ENCODE measurements at places on chromosomes 6 and 20.

DNA sequence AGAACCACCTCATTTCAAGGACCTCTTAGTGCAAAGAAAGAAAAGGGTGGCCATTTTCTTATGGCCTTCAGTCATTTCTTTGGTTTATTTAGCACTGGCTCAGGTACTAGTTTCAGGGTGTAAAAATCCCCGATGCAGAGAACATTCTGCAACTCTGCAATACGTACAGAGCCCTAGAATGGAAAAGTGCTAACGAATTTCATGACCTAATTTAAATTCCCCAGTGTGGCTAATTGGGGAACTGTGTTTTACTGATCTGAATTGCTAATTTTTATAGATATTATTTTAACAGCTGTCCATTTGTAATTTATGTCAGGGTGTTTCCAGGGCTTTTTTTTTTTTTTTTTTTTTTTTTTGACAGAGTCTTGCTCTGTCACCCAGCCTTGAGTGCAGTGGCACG is 160.7 kb downstream of the UST start:
- DNase-seq, result no peak

DNA sequence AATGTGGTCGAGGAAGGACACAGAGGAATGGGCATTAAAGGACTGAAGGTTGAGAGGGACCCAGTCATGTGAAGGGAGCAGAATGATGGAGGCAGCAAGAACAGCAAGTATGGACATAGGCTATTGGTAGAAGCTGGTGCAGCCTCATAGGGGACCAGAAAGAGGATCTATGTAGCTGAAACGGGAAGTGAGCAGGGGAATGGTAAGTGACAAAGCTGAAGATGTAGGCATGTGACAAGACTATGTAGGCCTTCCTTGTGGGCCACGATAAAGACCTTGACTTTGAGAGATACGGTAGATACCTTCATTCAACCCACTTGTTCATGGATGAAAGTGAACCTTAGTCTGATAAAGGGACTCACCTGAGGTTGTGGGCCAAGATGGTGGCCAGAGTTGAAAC is 3.5 kb downstream of the CTNNBL1 start:
- DNase-seq, result no peak

- DNase-seq, result no peak
These were observed 2.0 kb downstream of the PDE10A start for GRCh38 chr6:165660857-165661663.

DNA sequence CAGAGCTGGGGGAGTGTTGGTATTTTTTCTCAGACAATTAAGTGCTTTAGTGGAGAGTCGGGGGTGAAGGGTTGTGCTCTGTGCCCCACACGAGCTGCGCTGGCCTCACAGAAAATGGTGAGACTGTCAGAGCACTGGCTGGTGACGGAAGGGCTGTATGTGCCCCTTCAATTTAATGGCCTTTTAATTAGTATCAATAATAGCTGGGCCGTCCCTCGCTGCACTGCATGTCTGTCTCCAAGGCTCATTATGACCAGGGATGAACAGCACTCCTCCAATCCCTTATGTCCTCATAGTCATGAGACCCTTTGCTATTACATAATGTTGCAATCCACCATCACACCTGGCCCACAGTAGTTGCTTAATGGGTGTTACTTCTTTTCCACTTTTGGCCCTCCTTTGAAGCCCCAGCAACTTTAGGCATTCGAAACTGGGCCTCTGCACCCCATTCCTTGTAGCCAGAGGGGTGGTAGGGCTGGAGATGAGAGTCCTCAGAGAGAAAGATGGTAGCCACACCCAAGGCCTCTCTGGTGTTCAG is 9.5 kb upstream of the RALY start:
- no peak for DNase-seq

GRCh38 chr6:8195040-8195713 is 92.8 kb upstream of the EEF1E1 start:
- DNase-seq, result no peak

DNA sequence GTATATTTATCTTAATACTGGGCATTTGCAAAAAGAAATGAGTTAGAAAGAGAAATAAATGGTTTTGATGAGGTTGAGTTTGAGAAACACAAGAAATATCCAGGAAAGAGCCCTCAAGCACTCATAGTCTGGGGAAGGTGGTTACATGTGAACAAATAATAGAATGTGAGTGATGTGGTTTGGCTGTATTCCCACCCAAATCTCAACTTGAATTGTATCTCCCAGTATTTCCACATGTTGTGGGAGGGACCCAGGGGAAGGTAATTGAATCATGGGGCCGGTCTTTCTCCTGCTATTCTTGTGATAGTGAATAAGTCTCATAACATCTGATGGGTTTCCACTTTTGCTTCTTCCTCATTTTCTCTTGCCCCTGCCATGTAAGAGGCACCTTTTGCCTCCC is 334.1 kb downstream of the COL12A1 start:
- no peak for DNase-seq

DNA sequence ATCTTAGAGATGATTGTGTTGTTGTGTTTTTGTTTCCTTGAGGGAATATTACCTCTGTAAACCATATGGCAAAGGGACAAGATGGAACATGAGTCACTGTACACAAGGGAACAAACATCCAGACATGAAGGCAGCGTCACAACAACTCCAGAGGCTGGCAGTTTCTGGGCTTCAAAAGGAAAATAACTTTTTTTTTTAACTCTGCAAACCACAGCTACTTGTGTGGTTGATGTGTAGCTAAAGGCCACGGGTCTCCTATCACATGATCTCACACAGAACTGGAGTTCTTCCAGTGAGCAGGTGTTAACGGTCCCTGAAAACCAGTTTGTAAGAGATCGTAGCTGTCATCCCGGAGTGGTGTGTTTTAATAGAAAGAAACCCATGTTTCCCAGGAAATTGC is 33.2 kb upstream of the HBS1L start:
- DNase-seq, result no peak

DNA sequence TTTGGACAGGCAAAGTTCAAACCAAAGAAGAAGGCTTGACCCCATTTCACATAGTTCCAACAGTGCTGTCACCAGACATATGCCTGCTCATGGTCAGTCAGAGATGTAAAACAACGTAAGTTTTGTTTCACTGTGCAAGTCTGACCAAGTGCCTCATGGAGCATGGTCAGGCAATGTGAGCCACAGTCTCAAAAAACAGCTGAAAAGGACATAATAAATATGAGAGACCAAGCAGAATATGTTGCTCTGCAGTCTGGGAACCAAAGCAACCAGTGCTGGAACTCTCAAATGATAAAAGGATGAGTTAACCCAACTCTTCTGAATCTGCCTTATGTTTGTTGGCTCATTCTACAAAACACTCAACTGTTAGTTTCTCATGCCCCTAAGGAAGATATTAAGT is 39.9 kb upstream of the DST start:
- no peak for DNase-seq

DNA sequence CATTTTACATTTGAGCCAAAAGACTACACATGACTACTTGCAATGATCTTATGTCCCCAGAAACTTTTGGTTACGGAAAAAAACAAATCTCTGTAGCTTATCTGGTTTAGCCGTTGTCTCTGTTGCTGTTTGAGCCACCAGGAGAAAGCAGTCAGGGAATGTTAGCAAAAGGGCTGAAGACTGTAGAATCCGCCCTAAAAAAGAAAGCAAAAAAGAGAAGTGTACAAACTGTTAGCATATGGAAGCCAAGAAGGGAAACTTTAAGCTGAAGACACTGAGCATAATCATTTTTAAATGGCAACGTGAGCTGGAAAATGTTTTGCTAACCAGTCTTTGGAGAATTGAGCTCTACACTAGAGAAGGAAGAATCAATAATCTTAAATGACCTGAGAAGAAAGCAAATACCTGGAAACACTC is 69.9 kb upstream of the MYLIP start:
- DNase-seq, result no peak

- no peak for DNase-seq
These were observed 520.0 kb upstream of the HS3ST5 start for GRCh38 chr6:114862819-114863218.

DNA sequence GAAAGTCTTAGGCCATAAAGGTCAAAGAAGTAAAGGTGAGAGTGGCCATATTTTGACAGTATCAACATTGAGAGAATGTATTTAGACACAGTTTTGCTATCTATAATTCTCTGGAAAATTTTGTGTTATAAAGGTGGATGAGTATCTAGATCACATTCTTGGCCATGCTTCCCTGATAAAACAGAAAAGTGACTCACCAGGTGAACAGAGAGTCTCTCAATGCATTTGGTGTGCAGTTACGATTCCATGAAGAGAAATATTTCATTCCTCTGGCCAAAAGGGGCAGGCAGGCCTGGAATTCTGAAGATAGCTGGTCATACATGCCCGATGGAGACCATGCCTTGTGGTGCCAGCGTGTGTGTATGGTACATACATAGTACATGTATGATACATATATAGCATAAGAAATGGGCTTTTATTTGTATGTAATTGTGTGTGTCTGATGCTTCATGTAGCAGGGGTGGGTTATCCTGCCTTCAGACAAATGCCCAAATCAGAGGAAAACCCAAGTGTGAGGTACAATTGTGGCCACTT is 164.0 kb downstream of the SOBP start:
- no peak for DNase-seq

DNA sequence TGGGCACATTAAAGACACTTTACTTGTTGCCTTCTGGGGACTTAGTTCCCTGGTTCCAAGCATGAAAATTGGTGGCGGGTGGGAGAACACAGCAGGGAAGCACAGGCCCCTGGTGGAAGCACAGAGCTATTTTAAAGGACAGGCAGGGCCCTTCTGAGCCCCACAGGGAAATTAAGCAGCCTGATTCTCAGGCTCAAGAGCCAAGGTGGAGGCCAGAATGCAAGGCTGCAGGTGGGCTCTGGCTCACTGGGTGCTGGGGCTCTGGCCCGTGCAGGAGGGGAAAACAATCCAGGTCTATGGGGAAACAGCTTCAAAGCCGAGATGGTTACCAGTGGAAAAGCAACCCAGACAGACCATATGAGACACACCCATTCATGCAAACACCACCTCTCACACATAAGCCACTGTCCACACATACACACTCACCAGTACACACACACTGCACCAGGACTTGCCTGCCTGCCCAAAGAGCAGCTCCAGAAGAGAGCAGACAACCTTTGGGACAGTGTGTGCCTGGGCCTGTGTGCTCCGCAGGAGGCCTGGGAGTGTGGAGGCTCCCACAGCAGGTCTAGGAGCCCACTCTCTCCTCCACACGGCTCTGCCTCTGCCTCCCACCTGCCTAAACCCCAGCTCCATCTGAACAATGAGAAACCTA is 30.6 kb downstream of the TFEB start:
- no peak for DNase-seq

GRCh38 chr6:161279677-161280415 is 6.0 kb upstream of the AGPAT4 start:
- DNase-seq, result no peak

DNA sequence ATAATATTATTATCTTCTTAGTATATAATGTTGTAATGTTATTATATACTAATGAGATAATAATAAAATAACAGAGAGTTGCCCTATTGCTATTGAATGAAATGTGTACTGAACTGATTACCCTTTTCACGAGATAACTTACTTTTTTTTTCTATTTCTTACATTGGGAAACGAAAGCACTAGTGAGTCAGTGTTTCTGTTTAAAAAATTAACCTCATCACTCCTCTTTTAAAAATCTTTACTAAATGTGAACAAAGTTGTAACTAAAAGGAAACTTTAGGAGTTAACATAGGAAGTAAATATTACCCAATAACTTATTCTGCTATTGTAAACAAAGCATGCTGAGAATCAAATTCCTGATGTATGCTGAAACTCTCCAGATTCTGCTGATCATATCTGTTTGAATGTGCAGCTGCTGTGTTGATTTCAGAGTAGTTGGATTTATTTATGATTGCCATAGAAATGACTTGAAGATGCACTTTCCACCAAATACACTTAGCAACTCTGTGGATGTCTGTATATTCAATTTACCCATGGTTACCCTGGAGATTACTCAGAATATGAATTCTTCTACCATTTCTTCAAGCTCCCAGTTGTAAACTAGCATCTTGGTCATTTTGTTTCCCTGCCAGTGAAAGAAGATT is 523.4 kb downstream of the TENT5A start:
- DNase-seq, result peak; percentile 43

DNA sequence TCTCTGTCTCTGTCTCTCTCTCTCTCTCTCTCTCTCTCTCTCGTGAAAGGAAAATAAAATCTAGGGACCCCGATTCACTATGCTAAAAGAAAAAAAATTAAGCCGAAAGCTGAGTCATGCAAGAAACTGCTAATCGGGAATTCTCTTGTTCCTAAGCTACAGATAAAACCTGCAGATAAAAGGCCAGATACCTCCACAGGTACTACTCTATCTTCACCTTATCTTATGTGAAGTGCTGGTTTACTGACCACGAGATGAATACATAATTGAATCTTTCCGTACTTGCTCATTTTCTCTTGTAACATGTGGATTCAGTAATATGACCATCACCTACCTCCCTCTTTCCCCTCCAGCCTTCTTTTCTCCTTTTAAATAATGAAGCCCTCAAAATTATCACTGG is 120.5 kb downstream of the RFX6 start:
- DNase-seq, result no peak

GRCh38 chr6:39295611-39296011 is 18.6 kb downstream of the KCNK17 start:
- DNase-seq, result no peak

DNA sequence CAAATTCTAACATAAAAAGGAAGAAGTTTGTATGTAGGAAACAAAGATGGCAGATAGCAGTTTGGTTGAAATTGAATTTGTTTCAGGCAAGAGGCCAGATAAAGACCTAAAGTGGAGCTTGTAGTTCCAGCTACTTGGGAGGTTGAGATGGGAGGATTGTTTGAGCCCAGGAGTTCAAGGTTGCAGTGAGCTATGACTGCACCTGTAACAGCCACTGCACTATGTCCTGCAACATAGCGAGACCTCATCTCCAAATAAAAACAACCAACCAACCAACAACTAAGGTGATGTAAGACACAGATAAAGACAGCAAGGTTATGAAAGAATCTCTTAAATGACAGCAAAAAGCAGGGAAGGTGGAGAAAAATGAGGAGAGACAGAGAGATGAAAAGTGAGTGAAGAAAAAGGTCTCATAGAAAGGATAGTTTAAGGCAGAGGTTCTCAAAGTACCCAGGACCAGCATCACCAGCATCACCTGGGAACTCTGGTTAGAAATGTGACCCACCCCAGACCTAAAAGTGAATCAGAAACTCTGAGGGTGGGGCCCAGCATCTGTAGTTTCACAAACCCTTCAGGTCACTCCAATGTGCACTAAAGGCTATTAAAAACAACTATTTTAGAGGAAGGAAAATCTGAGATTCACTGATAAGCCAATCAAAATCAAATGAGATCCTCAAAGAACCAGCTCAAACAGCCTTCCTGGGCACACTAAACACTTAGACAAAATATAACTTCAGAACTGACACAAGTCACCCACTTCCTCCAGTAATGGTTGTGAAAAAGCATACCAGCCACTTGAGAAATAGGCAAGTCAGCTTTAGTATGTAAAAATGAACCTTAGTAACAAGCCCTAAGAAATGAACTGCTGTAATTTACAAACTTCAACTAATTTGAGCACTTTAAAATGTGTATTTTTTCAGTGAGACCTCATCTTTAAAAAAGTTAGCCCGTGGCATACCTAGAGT is 57.6 kb downstream of the FAM184A start:
- no peak for DNase-seq

DNA sequence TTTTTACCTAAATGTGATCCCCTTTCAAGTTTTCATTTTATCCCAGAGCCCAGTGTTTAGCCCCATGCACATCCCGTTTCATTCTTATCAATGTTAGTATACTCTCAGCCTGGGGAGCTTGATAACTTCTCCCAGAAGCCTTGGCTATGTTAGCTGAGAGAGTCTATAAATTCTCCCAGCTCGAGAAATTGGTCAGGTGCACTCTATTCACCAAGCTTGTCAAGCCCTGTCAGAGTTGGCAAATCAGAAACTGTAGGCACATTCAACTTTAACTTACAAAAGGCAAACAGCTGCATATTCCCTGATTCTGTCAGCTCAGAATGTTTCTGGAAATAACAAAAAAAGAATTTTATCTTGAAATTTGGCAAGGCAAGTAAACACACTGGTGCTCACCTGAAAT is 62.2 kb upstream of the IMPG1 start:
- DNase-seq, result no peak

Data from GM04503 (cell line).